ENCODE measurements at places on chromosomes 5 and 9. TPM values are rescaled to one million over a fixed set of nuclear protein-coding genes. Genes with fewer than 3 reads are reported as not detected.

GRCh38 chr9:615756-616155 lies 225.7 kb upstream of the DMRT1 start:
- DNase-seq = no peak

DNA sequence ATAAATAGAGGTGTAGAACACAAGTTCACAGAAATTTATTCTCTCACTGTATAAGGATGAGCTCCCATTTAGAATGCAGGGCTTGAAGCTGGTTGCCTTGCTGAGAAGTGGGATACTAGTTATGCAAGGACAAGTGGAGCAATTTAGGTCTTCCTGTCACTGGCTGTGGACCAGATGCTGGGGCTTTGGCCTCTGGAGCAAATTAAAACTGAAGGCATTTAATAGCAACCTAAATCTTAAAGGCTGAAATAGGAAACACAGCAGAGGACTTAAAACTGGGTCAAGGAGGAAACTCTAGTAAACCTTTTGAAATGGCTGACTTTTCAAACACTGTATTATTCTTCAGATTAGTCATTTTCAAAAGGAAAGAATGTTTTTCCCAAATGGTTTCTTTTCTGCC lies 319.4 kb downstream of the RAB3C start:
- DNase-seq = no peak

- DNase-seq = no peak
Observed at GRCh38 chr5:113224605-113225065, 210.2 kb downstream of the TSSK1B start.

GRCh38 chr5:64519263-64519662 lies 13.4 kb downstream of the RGS7BP start:
- no peak for DNase-seq

OTP gene
- not detected for total RNA-seq
